ENCODE measurements at places on chromosomes 4 and X.
A peak's percentile ranks its signal among the peaks of the same experiment; 100 is the strongest.

- H3K36me3 ChIP-seq, result peaks cover 37% of the 10 kb centered on the region
- H3K27me3 ChIP-seq, result no peaks in the 10 kb centered on the region
- H3K4me1 ChIP-seq, result peaks cover 22% of the 10 kb centered on the region
- no peak for DNase-seq
These were observed at the start of gene LRP2BP for GRCh38 chr4:185395238-185395955. Gene LRP2BP, minus strand, starts transcription at chr4:185395924. Its CDS starts 17,738 bp downstream, at chr4:185378186.

GRCh38 chr4:42750856-42751255 lies 94.0 kb upstream of the ATP8A1 start:
- DNase-seq, result no peak
- no peak overlapping the region for H3K4me3 ChIP-seq
- H3K36me3 ChIP-seq, result no peaks in the 10 kb centered on the region
- no peak overlapping the region for H3K27ac ChIP-seq
- H3K4me1 ChIP-seq, result no peaks in the 10 kb centered on the region
- H3K27me3 ChIP-seq, result no peaks in the 10 kb centered on the region

- no peaks in the 10 kb centered on the region for H3K4me1 ChIP-seq
- no peak overlapping the region for H3K27ac ChIP-seq
- DNase-seq, result no peak
- no peak overlapping the region for H3K4me3 ChIP-seq
These were observed 14.3 kb downstream of the SGMS2 start for GRCh38 chr4:107838861-107839565.

DNA sequence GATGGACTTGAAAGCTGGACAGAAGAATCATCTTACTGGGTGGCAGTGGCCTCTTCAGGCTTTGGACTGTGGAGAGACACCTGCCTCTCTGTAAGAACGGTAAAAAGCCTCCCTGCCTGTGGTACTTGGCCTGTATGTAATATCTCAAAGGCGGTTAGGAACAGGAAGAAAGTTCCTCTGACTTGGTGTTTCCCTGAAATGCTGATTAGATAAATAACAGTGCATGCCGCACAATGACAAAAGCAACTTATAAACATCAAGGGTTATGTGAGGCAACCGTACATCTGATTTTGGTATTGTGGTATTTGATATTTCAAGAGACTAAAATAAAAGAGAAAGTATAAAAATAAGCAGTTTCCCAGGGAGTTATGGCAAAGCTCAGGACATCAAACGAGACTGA lies 92.4 kb upstream of the SORBS2 start:
- no peak for DNase-seq
- no peak overlapping the region for H3K27ac ChIP-seq
- H3K36me3 ChIP-seq, result no peaks in the 10 kb centered on the region
- H3K4me1 ChIP-seq, result no peaks in the 10 kb centered on the region

DNA sequence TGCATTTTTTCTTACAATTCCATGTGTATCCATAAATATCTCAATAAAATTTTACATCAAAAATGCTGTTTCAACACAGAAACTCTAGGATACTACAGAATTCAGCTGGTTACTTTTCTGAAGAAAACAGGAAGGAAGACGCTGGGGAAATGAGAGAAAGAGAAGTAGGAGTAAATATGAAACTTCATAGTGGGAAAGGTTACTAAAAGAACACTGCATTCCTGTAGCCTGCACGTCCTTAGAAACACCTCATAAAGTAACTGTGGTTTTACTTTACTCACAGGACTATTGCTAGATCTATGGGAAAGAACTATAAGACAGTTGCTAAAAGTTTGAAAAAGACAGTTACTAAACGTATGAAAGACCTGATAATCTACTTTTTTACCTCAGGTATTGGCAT lies 23.1 kb downstream of the ATP11C start:
- H3K27me3 ChIP-seq, result no peaks in the 10 kb centered on the region
- H3K36me3 ChIP-seq, result peaks cover 15% of the 10 kb centered on the region
- H3K4me3 ChIP-seq, result no peak overlapping the region
- peaks cover 8% of the 10 kb centered on the region for H3K4me1 ChIP-seq

GRCh38 chr4:75844151-75844662 lies 58.0 kb downstream of the PPEF2 start:
- no peak overlapping the region for H3K4me3 ChIP-seq
- H3K27me3 ChIP-seq, result no peaks in the 10 kb centered on the region
- H3K4me1 ChIP-seq, result peaks cover 19% of the 10 kb centered on the region
- peak overlapping the region; percentile 75 for H3K27ac ChIP-seq
- DNase-seq, result no peak

DNA sequence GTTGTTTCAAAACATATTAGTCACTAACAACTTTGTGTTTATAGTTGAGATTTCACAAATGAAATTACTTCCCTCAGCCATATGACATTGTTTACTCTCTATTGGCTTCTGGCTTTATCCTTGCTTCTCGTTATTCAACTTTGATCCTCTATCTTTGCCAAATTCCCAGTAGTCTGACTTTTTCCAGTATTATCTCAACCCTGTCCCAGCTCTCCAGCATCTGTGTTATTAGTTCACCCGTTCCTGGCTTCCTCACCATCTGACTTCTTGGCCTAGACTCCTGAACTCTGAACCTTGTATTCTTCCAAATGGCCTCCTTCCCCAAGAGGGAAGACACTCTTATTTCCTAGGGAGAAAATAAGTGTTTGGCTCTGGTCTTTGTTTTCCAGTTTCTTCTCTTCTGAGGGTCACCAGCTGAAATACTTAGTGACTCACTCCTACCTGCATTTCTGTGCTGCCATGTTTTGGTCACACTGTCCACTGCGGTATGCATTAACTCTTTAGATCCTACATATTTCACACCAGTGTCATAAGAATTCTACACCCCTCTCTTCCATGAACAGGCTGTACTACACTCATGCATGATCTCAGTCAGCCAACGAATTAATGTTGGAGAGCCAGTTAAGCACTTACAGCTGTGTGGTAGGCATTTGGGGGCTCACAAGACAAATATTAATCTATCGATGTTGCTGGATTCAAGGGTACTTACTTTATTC lies 17.0 kb upstream of the ARHGAP24 start:
- H3K27me3 ChIP-seq, result peaks cover 8% of the 10 kb centered on the region
- no peak overlapping the region for H3K27ac ChIP-seq
- H3K36me3 ChIP-seq, result no peaks in the 10 kb centered on the region
- no peak overlapping the region for H3K4me3 ChIP-seq

DNA sequence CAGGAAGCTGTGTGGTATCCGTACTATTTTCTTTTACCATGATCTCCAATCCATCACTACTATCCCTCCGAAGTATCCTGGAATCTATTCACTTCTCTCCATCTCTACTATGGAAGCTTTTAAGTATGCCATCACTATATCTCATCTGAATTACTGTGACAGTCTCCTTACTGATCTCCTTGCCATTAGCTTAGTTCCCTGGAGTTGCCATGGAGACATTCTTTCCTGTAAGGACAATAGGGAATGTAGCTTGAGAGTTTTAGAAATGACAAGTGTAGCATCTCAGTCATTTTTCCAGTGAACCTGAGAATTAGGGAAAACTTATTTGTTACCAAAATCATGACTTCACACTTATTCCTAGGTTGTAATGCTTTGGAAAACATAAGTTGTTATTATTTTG lies 86.3 kb downstream of the HPGD start:
- H3K36me3 ChIP-seq, result no peaks in the 10 kb centered on the region
- no peak overlapping the region for H3K4me3 ChIP-seq

GRCh38 chr4:182803235-182803634 lies 114.0 kb downstream of the DCTD start:
- peaks cover 5% of the 10 kb centered on the region for H3K27me3 ChIP-seq
- no peak overlapping the region for H3K4me3 ChIP-seq
- H3K27ac ChIP-seq, result no peak overlapping the region
- peaks cover 49% of the 10 kb centered on the region for H3K4me1 ChIP-seq
- H3K36me3 ChIP-seq, result peaks cover 37% of the 10 kb centered on the region

DNA sequence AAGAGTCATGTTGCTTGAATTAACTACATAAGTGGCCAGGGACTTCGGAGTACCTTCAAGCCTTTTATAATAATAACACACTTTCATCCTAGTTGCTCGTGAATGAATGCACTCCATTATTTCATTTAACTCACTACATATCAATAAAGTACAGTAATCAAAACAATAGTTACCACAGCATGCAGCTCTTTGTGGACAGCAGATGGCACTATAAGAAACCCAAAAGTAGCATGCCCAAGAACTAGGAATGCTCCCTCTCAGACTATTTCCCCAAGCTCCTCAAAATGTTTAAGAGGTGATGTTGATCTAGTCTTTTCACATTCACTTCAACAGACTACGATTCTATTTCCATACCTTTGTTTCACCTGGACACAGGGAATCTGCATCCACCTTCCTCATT lies 500.8 kb upstream of the DIAPH2 start:
- no peak for DNase-seq
- no peak overlapping the region for H3K4me3 ChIP-seq
- no peaks in the 10 kb centered on the region for H3K27me3 ChIP-seq
- no peaks in the 10 kb centered on the region for H3K4me1 ChIP-seq

GRCh38 chrX:103791228-103791627 lies 14.6 kb downstream of the PLP1 start:
- peaks cover 8% of the 10 kb centered on the region for H3K36me3 ChIP-seq
- H3K4me1 ChIP-seq, result peaks cover 23% of the 10 kb centered on the region
- no peak for DNase-seq
- no peaks in the 10 kb centered on the region for H3K27me3 ChIP-seq

- peaks cover 31% of the 10 kb centered on the region for H3K4me1 ChIP-seq
- H3K36me3 ChIP-seq, result peaks cover 57% of the 10 kb centered on the region
- DNase-seq, result peak; percentile 3
These were observed 718 bp downstream of the SPIN3 start for GRCh38 chrX:56994375-56995270.

DNA sequence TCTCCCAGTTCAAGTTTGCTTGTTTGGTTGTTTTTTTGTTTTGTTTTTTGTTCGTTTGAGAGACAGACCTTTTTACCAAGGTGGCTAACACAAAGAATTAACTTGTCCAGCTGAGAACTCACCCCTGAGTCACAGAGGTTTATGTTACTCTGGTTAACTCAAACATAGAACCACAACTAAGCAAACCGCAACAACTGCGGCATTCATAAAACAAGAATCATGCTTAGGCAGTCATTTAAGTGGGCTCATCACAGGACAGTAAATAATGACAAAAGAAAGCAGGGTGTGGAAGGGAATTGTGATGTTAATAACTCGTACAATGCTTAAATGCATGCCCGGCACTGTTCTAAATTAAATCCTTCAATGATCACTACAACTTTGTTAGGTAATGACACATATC lies 24.7 kb upstream of the IL13RA1 start:
- H3K4me1 ChIP-seq, result peaks cover 4% of the 10 kb centered on the region
- H3K4me3 ChIP-seq, result no peak overlapping the region
- no peak for DNase-seq
- no peak overlapping the region for H3K27ac ChIP-seq
- no peaks in the 10 kb centered on the region for H3K36me3 ChIP-seq

- H3K27ac ChIP-seq, result no peak overlapping the region
- peaks cover 13% of the 10 kb centered on the region for H3K4me1 ChIP-seq
- H3K4me3 ChIP-seq, result no peak overlapping the region
- H3K27me3 ChIP-seq, result no peaks in the 10 kb centered on the region
- DNase-seq, result no peak
- no peaks in the 10 kb centered on the region for H3K36me3 ChIP-seq
These were observed 318.3 kb downstream of the PCDH10 start for GRCh38 chr4:133467290-133467947.

- H3K36me3 ChIP-seq, result no peaks in the 10 kb centered on the region
- peaks cover 7% of the 10 kb centered on the region for H3K27me3 ChIP-seq
- peaks cover 38% of the 10 kb centered on the region for H3K4me1 ChIP-seq
- no peak overlapping the region for H3K27ac ChIP-seq
These were observed 73.0 kb upstream of the SCOC start for GRCh38 chr4:140300271-140300970.

GRCh38 chr4:92270908-92271307 lies 32.9 kb upstream of the GRID2 start:
- no peaks in the 10 kb centered on the region for H3K36me3 ChIP-seq
- H3K27me3 ChIP-seq, result peaks cover 10% of the 10 kb centered on the region
- no peak overlapping the region for H3K4me3 ChIP-seq
- H3K4me1 ChIP-seq, result no peaks in the 10 kb centered on the region

DNA sequence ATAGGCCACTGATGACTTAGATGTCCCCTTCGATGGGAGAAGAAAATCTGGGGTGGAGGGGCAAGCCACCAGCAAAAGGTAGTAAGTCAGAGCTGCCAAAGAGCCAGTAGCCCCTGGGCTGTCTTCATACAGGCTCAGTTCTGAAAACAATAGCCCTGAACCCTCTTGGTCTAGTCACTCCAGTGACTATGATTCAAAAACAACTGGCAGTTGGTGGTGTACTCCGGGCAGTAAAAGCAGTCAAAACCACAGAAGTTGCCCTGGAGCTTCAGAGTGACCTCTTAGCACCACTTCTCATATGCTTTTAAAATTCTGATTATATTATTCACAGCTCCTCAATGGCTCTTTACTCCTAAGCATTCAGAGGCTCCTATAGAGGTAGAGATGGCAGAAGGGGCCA lies 164.3 kb upstream of the MAMLD1 start:
- no peak overlapping the region for H3K27ac ChIP-seq
- peaks cover 7% of the 10 kb centered on the region for H3K27me3 ChIP-seq

GRCh38 chr4:105634402-105635080 lies 73.9 kb downstream of the INTS12 start:
- H3K4me3 ChIP-seq, result no peak overlapping the region
- peaks cover 12% of the 10 kb centered on the region for H3K4me1 ChIP-seq
- no peaks in the 10 kb centered on the region for H3K27me3 ChIP-seq

GRCh38 chrX:356385-357034 lies 30.2 kb downstream of the PPP2R3B start:
- no peak overlapping the region for H3K4me3 ChIP-seq
- DNase-seq, result no peak
- H3K27ac ChIP-seq, result peak overlapping the region; percentile 88
- peaks cover 75% of the 10 kb centered on the region for H3K36me3 ChIP-seq
- peaks cover 41% of the 10 kb centered on the region for H3K4me1 ChIP-seq

GRCh38 chr4:171582961-171583581 lies 230.1 kb upstream of the GALNTL6 start:
- no peak overlapping the region for H3K27ac ChIP-seq
- H3K4me1 ChIP-seq, result peaks cover 6% of the 10 kb centered on the region
- no peak for DNase-seq
- no peaks in the 10 kb centered on the region for H3K36me3 ChIP-seq

- H3K4me3 ChIP-seq, result no peak overlapping the region
- peaks cover 73% of the 10 kb centered on the region for H3K4me1 ChIP-seq
- no peak for DNase-seq
- H3K27me3 ChIP-seq, result no peaks in the 10 kb centered on the region
- peaks cover 28% of the 10 kb centered on the region for H3K36me3 ChIP-seq
These were observed 330.5 kb downstream of the ARHGAP10 start for GRCh38 chr4:148062301-148062950.

DNA sequence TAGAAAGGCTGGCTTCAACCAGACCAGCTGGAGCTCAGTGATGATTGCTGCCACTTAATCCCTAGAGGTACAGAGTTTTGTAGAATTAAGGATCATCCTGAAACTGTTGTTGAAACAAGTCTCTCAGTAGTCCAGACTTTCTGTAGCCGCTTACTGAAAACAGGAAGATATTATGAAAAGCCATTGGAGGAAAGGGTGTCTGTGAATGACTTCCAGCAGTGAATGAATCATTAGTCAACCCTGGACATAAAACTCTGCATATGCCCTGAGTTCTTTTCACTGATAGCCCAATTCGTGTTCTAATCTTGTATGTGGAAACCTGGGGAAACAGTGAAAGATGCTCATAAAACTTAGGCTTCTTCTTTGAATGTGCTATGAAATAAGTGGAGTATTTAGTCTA lies 14.8 kb downstream of the HOPX start:
- H3K27ac ChIP-seq, result no peak overlapping the region
- no peak overlapping the region for H3K4me3 ChIP-seq
- H3K36me3 ChIP-seq, result no peaks in the 10 kb centered on the region
- H3K4me1 ChIP-seq, result no peaks in the 10 kb centered on the region
- no peak for DNase-seq
- peaks cover 8% of the 10 kb centered on the region for H3K27me3 ChIP-seq
